ENCODE measurements at places on chromosomes 6 and 20.

DNA sequence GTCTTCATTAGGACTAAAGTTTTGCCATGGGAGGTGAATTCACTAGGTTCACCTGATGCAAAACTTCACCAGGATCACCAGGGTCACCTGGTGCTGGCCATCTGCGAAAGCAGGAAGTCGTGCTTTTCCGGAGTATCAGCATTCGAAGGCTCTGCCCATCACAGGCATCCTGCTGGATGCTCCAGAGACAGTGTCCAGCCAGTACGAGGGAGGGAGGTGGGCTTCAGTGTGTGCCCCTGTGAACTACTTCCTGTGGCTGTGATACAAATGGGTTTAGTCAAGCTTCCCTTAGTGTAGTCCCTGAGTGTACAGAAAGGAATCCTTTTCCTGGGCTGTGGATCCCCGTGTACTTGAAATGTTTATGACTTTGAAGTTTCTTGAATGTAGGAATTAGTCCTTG lies 3.4 kb upstream of the RPS6KA2 start:
- DNase-seq = no peak

GRCh38 chr6:52424513-52424912 lies 4.4 kb downstream of the EFHC1 start:
- no peak for DNase-seq

DNA sequence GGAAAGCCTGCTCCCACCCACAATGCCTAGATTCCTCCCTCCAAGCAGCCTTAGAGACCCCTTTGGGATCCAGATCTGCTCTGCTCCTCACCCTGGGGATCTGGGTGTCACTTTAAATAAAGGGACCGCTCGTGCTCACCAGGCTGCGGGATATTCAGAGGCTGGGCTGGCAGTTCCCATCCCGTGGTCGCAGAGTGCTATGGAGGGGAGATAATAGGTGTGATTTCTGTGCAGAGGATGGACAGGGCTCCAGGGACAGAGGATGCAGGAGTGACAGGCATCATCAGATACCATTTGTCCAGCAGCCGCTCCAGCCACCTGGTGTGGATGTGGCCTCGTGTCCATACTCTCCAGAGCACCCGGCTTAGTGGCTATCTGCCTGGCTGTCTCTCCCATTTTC lies 415.9 kb upstream of the SULF2 start:
- DNase-seq = no peak

DNA sequence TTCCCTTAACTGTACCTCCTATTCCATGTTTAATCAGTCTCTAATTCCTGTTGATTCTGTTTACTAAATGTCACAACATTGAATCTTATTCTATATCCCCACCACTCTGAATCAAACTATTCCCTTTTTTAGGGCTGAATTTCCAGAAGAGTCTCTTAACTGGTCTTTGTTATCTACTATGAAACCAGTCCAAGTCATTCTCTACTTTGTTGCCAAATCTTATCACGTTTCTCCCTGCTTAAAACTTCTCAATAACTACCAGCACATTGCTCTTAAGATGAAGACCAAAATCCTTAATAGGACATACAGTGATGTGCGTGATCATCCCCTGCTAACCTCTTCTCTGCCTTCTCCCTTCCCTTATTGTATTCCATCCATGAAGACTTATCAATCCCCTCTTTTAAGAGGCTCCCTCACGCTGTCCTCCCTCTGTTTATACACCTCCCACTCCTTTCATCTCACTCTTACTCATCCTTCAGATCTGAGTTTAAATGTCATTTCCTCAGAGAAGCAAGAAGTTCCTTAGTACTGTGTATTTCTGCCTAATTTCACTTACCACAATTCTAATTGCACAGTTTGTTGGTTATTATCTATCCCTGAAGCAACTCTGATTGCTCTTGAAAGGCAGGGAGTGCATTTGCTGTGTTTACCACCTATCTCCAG lies 143.0 kb upstream of the AHI1 start:
- no peak for DNase-seq

- DNase-seq = no peak
Measured at GRCh38 chr6:7171119-7171518, 63.4 kb downstream of the RREB1 start.

- DNase-seq = no peak
Measured at GRCh38 chr6:25035174-25035511, 99.4 kb upstream of the RIPOR2 start.

DNA sequence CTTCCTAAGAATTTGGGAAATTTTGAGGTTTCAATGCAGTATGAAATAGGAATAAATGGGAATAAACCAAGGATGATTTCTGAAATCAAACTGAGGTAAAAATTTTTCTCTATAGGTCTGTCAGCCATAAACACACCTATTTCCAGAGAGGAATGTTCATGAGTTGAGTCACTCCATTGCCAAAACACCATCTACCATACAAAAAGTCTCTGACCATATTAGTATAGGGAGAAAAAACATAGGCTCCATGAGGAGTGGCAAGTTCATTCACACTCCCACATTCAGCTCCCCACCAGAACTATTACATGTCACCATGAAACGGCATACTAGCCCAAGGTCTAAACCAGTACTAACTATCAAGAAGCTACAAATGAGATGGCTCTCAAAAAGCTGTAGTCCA lies 9.6 kb downstream of the ZNF318 start:
- no peak for DNase-seq

Data from stimulated activated CD4-positive, alpha-beta T cell treated with anti-CD3 and anti-CD28 coated beads, Interleukin-15, amount 100 ng/mL, for 1 hour (primary cell).